ENCODE measurements at places on chromosomes 4 and X. TPM values are rescaled to one million over a fixed set of nuclear protein-coding genes. Genes with fewer than 3 reads are reported as not detected.

GRCh38 chr4:142230991-142231390 is 594.6 kb downstream of the IL15 start:
- no peak overlapping the region for H3K4me3 ChIP-seq
- no peaks in the 10 kb centered on the region for H3K4me1 ChIP-seq
- no peaks in the 10 kb centered on the region for H3K36me3 ChIP-seq
- no peak overlapping the region for H3K27ac ChIP-seq

Gene CD38
- 0.32 TPM for total RNA-seq

Gene PAGE5
- total RNA-seq = not detected

Gene STK32B
- total RNA-seq = 1.4 TPM

DNA sequence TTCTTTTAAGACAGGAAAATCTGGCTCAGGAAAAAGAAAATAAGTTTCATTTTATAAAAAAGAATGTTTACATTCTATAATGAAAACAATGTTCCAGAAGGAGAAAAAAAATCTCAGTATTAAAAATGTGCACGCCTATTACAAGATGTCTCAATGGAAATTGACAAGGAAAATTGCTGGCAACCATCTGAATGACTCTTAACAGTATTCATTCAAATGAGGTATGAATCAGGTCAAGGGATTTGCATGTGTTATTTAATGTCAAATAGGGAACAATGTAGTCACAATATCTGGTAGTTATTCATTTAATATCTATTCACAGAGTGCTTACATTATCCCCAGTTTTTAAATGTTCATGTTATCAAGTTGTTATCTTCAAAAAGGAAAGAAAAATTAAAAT is 208.4 kb upstream of the TRAM1L1 start:
- DNase-seq = no peak
- no peaks in the 10 kb centered on the region for H3K27me3 ChIP-seq
- no peaks in the 10 kb centered on the region for H3K36me3 ChIP-seq
- H3K4me1 ChIP-seq = no peaks in the 10 kb centered on the region

GRCh38 chrX:22662776-22663175 is 337.0 kb upstream of the DDX53 start:
- no peaks in the 10 kb centered on the region for H3K4me1 ChIP-seq
- H3K36me3 ChIP-seq = no peaks in the 10 kb centered on the region
- no peak overlapping the region for H3K27ac ChIP-seq
- H3K4me3 ChIP-seq = no peak overlapping the region
- H3K27me3 ChIP-seq = no peaks in the 10 kb centered on the region

DNA sequence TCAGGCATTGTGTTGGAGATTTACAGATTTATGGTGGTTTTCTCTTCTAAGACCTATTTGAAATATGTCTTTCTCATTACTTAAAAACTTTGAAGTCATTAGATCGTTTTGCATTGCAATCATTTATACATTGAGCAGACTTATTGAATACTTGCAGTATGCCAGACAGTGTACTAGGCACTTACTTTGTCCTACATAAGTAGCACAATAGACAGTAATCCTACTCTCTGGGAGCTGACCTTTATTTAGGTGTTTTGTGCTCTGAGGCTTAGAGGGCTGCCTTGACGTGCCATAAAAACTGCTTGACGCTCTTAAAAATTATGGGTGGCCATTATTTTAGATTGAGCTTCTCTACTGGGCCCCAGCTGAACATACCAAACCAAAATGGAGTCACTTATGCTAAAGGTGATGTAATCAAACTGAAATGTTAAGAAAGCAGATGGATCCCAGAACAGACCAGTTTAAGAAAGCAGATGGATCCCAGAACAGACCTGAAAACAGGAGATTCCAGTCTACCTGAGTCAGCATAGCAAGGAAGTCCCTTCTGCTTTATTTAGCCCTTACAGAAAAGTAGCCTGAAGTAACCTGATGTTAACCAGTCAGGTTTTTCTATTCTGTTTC is 42.4 kb downstream of the PTTG2 start:
- H3K4me1 ChIP-seq = no peaks in the 10 kb centered on the region
- no peak for DNase-seq
- H3K27ac ChIP-seq = no peak overlapping the region

GRCh38 chrX:103913356-103914020 is 48.9 kb upstream of the TMSB15B start:
- H3K4me3 ChIP-seq = no peak overlapping the region
- no peaks in the 10 kb centered on the region for H3K27me3 ChIP-seq

GRCh38 chr4:142435599-142436235 is 410.4 kb downstream of the INPP4B start:
- no peaks in the 10 kb centered on the region for H3K36me3 ChIP-seq
- no peak overlapping the region for H3K4me3 ChIP-seq
- H3K4me1 ChIP-seq = no peaks in the 10 kb centered on the region
- DNase-seq = no peak
- no peak overlapping the region for H3K27ac ChIP-seq

Gene DDX53
- not detected for total RNA-seq

- DNase-seq = no peak
- H3K27ac ChIP-seq = no peak overlapping the region
- no peaks in the 10 kb centered on the region for H3K4me1 ChIP-seq
- H3K36me3 ChIP-seq = no peaks in the 10 kb centered on the region
- H3K4me3 ChIP-seq = no peak overlapping the region
- H3K27me3 ChIP-seq = no peaks in the 10 kb centered on the region
Measured at GRCh38 chrX:140526171-140526570, 21.3 kb upstream of the SOX3 start.

Gene PPP3CA
- total RNA-seq = 10.3 TPM

Gene PRRG3
- total RNA-seq = not detected

Gene PPP4R3C
- total RNA-seq = not detected

Gene SPATA4
- not detected for total RNA-seq

DNA sequence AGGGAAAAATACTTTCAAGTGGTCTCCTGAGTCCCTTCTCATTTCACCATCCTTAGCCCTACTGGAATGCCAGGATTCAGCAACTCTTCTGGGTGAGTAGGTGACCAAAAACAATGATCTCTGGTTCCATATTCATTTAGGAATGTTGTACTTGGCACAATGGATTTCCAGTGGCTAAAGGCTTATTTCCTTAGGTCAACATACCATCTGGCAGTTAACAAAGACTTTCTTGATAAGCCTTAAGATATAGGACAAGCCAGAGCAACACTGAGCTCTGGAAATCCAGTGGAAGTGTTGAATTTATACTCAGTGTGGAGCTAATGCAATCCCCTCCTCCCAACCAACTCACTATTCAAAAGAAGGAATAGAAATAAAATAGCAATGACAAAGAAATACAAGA is 139.4 kb upstream of the EMCN start:
- no peak overlapping the region for H3K27ac ChIP-seq
- no peaks in the 10 kb centered on the region for H3K27me3 ChIP-seq
- no peak for DNase-seq
- H3K36me3 ChIP-seq = no peaks in the 10 kb centered on the region
- H3K4me1 ChIP-seq = no peaks in the 10 kb centered on the region
- no peak overlapping the region for H3K4me3 ChIP-seq

DNA sequence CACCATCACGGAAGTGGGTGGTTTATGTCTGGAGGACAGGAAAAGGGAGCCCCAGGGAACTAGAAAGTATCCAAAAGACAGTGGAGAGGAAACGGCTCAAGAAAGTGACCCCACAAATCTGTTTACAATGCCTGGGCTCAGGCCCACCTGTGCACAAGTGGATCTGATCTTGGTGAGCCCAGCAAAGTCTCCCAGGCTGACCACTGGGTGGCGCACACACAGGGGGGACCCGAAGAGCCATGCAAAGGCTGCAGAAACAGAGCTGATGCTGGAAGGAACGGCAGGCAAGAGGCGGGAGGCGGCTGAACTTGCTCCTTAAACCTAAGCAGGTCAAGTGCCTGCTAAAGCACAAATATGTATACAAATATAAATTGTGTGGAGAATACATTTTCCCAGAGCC is 9.6 kb downstream of the HAUS7 start:
- H3K4me3 ChIP-seq = no peak overlapping the region
- no peaks in the 10 kb centered on the region for H3K27me3 ChIP-seq
- H3K4me1 ChIP-seq = no peaks in the 10 kb centered on the region
- no peak overlapping the region for H3K27ac ChIP-seq
- peak; percentile 49 for DNase-seq

Gene GAR1
- total RNA-seq = 3.9 TPM

DNA sequence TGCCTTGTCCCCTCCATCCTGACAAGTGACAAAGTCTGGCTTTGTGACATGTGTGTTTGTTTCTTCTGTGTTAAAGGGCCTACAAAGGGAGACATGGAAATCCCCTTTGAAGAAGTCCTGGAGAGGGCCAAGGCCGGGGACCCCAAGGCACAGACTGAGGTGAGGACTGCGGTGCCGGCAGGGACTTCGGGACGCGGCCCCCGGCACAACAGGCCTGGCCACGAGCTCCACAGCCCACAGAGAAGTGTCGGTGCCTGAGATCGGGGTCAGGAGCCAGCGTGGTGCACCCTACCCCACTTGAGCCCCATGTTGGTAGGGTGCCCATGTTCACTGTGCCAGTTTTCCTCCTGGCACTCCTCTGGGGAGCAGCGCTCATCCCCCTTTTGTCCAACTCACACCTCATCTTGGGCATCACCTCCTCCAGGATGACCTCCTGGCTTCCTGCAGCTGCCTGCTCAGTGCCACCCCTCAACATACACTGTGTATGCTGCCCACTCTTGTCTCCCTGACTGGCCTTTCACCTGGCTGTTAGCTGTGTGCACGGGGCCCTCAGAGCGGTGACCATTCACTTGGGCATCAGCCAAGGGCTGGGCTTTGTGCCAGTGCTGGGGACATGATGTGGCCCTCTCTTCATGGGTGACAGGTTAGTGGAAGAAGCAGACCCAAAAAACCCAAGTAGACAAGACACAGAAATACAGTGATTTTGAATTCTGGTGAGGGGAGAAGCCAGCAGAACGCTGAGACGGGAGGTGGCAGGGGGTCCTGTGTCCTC is 17.6 kb downstream of the WFS1 start:
- H3K36me3 ChIP-seq = no peaks in the 10 kb centered on the region
- no peak for DNase-seq
- H3K4me1 ChIP-seq = no peaks in the 10 kb centered on the region
- no peak overlapping the region for H3K4me3 ChIP-seq

Gene CCKAR
- total RNA-seq = 0.12 TPM

DNA sequence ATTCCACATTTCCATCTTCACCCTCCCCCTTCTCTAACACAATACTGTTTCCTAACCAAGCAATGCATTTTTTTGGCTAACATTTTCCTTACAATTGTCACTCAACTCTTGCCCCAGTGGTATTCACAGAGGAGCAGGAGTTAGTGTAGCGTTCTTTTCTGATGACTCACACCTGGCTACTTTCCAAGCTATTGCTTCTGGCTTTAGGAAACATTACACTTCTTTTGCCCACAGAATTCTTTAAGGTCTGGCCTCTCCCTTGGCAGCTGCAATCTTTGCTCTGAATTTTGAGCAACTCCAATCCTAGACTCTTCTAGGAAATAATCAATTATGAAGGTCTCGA is 27.5 kb upstream of the PDGFC start:
- H3K36me3 ChIP-seq = no peaks in the 10 kb centered on the region
- H3K4me1 ChIP-seq = peaks cover 36% of the 10 kb centered on the region
- no peaks in the 10 kb centered on the region for H3K27me3 ChIP-seq
- H3K27ac ChIP-seq = peak overlapping the region; percentile 43

DNA sequence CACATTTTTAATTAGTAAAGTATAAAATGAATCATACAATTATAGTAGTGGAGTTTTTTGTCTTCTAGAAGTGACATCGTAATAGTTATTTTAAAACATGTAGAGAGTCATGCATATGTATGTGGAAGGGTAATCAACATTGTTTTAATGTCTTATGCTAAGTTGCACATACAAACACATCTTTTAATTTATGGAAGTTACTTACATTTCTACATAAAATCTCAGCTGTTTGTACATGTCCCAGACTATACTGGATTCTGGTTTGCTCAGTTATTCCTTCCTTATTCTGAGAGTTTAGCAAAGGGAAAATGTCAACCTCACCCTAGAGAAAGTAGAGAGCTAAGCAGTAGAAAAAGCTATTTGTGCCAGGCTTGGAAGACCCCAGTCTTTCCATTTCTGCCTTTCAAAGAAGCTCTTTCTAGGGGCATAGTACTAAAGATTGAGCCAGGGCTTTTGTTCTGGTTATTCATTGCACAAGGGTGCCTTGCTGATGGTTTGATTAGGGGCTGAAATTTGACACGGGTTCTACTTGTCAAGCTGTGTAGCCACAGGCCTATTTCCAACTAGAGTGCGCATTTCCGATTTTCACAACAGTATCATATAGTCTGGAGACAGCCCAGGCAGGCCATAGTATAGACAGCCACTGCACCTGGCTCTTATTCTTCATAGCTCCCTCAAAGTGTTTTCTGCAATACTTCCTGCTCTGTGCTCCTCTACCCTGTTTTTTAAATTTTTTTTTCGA is 106.3 kb downstream of the RPA4 start:
- no peaks in the 10 kb centered on the region for H3K36me3 ChIP-seq
- H3K4me1 ChIP-seq = no peaks in the 10 kb centered on the region
- H3K27me3 ChIP-seq = no peaks in the 10 kb centered on the region
- no peak for DNase-seq

Gene HMGN5
- total RNA-seq = 1.9 TPM

DNA sequence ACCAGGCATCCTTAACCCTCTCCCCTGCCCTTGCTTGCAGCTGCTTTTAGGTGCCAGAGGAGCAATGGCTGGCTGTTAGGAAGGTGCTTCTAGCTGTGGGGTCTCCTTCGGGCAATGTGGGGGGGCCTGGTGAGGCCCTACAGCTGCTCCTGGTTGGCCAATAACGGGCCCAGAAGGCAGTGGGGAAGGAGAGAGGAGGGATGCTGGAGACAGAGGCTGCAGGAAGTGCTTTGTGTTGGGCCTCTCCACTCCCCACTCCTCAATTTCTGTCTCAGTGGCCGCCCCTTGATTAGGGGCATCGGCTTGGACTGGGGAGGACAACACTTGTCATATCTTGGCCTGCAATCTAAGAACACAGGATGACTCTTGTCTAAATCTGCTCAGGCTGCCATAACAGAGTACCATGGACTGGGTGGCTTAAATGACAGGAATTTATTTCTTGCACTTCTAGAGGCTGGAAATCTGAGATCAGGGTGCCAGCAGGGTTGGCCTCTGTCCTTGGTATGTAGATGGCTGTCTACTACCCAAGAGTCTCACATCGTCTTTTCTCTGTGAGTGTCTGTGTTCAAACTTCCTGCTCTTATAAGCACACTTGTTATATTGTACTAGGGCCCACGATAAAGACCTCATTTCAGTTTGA is 374.3 kb downstream of the MID1IP1 start:
- no peaks in the 10 kb centered on the region for H3K4me1 ChIP-seq
- no peak overlapping the region for H3K27ac ChIP-seq
- no peaks in the 10 kb centered on the region for H3K27me3 ChIP-seq
- DNase-seq = no peak
- H3K4me3 ChIP-seq = no peak overlapping the region
